Activated gamma-delta T cell (primary cell): ENCODE measurements at places on chromosomes 13 and 19.

DNA sequence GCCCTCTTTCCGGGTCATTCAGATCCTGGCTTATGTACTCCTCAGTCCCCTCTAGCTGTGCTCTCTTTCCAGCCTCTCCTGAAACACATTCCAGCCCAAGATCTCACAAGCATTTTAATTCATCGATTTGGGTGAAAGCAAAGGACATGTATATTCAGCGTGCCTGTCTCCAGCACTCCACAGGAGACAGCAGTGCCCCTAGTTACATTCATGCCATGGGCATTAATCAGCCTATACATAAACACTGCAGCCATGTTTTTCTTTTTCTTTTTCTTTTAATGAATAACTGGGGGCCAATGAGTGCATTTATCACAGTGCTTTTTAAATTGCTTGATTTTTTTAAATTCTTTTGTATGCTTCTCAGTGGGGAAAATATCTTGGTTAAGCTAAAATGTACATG lies 199.1 kb downstream of the DCT start:
- no peak for DNase-seq

- DNase-seq, result no peak
These were observed 6.4 kb downstream of the LTBP4 start for GRCh38 chr19:40607311-40608239.

GRCh38 chr13:30107521-30108136 lies 199.7 kb downstream of the KATNAL1 start:
- no peak for DNase-seq

- no peak for DNase-seq
These were observed 118.8 kb upstream of the FRY start for GRCh38 chr13:31912647-31913401.

DNA sequence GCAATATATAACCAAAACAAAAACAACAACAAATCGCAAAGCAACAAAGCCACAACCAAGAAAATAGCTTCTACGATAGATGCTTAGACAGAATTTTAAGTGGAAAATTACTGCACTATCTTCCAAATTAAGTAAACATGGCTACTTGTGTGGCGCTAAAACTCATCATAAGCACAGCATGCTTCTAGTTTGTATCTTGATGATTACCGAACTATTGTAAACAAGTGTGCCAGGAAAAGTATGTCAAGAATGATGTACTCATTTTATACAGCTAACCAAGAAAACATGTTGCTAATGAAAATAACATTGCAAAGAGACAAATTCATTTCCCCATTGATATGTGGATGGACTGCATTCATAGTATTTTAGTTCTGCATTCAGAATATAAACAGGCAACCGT lies 271.9 kb upstream of the GPC6 start:
- DNase-seq, result no peak
